ENCODE measurements at places on chromosomes 13 and 19.
A peak's percentile ranks its signal among the peaks of the same experiment; 100 is the strongest.

GRCh38 chr13:88649855-88650254, 978.7 kb downstream of the SLITRK5 start:
- DNase-seq = no peak

DNA sequence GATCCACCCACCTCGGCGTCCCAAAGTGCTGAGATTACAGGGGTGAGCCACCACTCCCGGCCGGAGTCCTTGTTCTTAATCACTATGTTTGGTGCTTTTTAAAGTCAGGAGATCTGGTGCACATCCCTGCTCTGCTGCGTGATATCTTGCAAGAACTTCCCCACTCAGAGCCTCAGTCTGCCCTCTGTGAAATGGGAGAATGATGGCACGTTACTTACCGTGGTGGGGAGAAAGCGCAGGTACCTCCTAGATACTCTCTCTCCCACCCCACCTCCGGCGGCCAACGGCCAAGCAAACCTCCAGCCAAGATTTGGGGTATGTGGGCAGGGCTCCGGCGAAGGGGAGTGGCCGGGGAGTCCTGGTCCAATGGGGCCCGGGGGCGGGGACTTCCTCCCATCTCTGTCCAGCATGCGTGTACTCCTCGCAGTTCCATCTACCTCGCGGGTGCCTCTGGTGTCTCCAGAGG, at the start of gene RYR1:
TSS of gene RYR1 (plus strand) at position 424 of the 466 bp plus-strand sequence. CDS start 139 bp downstream, outside the sequence.
- DNase-seq = no peak

DNA sequence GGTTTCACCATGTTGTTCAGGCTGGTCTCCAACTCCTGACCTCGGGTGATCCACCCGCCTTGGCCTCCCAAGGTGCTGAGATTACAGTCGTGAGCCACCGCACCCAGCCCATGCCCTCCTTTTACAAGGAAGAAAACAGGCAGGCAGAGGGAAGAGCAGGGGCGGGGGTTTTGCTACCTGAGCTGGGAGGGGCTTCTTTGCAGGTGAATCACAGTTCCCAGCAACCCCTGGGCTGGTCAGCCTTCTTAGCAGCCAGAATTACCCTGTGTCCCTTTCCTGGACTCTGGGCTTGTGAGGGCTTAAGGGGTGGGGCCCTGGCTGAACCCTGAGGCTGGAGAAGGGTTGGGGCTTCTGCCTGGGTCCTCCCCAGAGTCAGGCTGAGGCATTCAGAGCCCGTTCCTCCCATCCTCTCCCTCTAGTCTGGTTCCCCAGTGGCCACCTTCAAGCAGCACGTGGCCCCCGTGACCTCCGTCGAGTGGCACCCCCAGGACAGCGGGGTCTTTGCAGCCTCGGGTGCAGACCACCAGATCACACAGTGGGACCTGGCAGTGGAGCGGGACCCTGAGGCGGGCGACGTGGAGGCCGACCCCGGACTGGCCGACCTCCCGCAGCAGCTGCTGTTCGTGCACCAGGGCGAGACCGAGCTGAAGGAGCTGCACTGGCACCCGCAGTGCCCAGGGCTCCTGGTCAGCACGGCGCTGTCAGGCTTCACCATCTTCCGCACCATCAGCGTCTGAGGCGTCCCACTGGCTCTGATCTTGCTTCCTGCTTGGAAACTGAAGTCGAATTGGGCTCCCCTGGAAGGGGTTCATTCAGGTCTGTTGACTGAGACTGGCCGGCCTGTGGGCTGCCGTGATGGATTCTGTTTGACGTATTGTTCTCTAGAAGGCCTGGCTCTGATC, 2.8 kb upstream of the KCNJ14 start:
- DNase-seq = no peak

- DNase-seq = no peak
Observed at GRCh38 chr13:39269004-39269403, 230.7 kb downstream of the NHLRC3 start.

DNA sequence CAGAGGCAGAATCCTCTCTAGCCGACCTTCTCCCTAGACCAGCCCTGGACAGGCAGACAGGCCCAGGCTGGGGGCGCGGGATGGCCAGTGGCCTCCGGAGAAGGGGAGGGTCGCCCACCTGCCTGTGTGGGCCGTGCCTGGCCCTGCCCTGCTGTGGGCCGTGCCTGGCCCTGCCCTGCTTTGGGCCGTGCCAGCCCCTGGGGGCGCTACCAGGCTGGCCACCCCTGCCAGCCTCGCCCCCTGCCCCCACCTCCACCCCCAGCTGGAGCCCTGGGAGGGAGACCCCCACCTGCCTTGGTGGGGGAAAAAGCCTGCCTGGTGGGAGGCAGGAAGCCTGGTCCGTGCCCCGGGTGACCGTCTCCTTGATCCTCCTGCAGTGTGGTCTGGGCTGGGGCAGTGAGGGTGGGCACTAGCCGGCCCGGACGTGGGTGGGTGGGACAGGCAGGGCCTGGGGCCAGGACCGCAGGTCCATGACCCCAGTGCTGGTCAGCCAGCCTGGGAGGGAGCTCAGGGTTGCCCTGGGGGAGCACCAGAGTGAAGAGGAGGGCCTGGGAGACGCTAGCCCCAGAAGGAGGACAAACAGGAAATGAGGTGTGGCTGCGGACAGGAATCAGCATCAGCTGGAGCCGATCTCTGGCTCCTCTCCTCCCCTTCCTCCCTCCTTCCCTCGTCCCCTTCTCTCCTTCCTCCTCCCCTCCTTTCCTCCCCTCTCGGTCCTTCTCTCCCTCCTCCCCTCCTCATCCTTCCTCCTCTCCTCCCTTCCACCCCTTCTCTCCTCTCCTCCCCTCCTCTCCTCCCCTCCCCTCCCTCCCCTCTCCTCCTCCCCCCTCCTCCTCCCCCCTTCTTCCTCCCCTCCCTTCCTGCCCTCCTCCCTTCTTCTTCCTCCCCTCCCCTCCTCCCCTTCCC, 5.1 kb upstream of the MKNK2 start:
- no peak for DNase-seq

DNA sequence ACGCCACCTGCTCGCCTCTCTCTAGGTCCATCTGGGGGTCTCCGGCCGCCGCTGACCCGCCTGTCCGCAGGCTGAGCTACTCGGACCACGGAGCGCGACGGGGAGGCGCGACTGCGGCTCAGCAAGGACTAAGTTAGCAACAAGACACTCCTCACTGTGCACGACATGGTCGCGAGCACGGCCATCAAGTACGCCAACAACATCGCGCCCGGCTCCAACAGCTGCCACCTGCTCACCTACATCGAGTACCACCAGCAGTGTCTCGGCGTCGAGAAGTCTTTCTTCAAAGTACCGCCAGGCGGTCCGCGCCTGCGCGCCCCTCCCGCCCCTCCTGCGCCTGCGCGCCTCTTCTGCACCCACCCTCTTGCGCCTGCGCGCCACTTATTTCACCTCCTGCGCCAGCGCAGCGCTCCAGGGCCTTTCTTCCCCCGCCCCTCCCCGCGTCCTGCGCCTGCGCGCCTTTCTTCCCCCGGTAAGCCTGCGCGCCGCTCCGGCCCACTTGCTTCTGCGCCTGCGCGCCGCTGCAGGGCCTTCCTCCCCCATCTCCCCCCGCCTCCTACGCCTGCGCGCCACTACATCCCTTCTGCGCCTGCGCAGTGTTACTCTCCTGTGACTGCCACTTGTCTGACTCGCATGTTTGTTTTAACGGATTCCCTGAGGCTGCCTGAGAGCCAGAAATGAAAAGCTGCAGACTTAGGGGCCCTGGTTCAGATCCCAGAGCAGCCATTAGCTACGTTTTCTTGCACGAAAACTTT, 64.0 kb downstream of the ACSBG2 start:
- DNase-seq = peak; percentile 99

- no peak for DNase-seq
Observed at GRCh38 chr13:25881971-25882451, 169.8 kb downstream of the SHISA2 start.

GRCh38 chr13:53045189-53045588, 16.6 kb downstream of the OLFM4 start:
- DNase-seq = no peak

DNA sequence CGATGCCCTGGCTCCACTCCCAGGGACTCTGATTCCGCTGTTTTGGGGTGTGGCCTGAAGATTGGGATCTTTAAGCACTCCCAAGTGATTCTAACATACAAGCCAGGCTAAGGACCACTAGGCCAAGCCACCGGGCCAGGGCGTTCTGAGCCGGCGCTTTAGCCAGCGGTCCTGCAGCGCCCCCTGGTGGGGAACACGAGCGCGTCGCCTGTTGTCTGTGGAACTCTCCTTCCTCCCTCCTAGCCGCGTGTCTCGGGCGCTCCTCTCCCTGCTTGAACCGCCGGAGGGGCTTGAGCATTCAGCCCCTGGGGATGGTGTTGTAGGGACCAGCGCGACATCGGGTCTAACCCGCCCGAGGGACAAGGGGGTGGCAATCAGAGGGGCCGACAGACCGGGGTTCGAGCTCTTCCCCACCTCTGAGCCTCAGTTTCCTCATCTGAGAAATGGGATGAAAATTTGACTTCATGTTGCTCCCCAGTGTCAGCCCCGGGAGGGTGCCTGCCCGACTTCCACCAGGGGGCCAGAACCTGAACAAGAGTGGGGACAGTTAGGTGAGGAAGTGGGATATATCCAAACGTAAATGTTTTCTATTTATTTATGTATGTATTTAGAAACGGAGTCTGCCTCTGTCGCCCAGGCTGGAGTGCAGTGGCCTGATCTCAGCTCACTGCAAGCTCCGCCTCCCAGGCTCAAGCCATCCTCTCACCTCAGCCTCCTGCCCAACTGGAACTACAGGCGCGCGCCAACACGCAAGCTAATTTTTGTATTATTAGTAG, 18.0 kb upstream of the PNMA8B start:
- peak; percentile 72 for DNase-seq

- no peak for DNase-seq
Observed at GRCh38 chr13:89322466-89322865, 1651.3 kb downstream of the SLITRK5 start.

DNA sequence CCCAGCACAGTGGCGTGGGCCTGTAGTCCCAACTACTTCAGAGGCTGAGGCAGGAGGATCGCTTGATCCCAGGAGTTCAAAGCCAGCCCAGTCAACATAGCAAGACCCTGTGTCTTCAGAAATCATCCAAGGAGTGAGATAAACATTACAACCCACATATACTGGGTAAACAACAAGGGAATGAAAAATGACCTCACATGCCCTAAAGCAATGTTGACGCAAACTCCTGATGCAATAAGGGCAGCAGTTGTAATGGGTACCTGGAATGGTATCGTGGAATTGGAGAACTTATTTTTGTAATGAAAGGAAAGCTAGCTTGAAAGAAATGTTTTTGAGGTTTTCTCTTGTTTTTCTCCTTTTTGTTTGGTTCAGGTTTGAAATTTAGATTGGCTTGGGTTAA, 24.5 kb upstream of the LGALS16 start:
- DNase-seq = no peak

GRCh38 chr19:2231621-2232221, 4.4 kb downstream of the PLEKHJ1 start:
- DNase-seq = no peak

GRCh38 chr13:59754411-59754810, 409.3 kb downstream of the DIAPH3 start:
- no peak for DNase-seq

DNA sequence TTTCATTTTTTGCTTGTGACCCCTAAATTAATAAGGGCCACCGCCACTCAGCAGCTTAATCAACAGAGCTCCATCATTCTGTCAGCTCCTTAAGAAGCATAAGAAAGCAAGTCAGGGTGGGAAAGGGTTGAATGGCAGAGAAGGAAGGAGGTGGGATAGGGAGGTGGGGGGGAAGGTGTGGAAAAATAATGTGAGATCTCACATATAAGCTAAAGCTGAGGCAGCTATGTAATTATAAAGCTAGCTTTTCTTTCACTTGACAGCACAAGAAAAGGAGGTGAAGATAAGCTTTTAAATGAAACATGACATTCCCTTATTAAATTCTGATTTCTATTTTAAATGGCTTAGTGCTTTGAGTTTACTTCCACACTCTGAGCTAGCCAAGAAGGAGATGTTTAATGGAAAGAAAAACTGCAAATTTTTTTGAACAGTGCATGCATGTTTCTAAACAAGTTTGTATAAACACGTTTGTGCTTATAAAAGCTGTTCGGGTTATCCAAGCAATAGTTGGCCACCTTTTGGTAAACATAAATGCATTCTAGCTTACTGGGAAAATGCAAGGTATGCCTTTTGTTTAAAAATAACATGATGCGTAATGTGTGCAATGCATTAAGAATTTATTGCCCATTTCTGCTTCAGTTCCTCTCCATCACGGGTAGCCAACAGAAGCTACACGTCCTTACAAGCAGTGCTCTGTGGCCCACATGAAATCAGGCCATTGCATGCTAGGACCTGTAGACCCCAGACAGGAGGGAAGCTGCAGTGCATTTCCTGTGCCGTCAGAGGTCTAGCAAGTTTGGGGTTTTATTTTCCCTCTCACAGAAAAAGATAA, 96.2 kb downstream of the LHFPL6 start:
- DNase-seq = no peak

GRCh38 chr13:51043310-51043709, 67.8 kb downstream of the C13orf42 start:
- no peak for DNase-seq

DNA sequence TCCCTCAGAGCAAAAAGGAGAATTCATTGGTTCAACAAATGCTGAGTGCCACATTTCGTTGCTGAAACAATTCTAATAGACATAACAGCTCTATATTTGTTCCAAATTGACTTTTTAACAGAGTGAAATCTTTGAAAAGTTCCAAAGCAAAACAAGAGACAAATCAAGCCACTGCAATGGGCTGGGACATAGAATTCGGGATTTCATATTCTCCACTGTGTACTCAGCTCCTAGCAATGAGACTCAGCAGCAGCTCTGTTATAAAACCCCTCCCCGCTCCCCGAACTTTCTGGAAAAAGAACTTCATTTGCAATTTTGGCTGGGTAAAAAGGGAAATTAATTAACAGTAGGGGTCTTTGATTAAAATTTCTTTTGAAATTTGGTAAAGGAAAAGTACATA, 11.3 kb downstream of the RFX2 start:
- no peak for DNase-seq

DNA sequence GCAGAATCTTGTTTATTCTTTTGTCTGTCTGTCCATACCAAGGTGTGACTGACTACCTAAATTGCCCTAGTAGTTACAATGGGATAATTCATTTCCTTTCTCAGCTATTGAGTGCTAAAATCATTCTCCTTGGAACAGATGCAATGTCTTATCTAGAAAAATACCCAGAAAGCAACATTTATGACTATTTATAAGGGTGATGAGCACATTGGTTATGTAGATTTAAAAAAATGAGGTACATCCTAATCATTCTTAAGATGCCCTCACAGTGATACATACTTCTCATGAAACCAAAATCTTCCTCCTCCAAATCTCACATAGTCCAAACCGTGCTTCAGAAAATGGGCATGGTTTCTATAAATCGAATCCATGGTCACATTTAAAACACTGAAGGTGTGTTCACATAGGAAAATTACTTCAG, 11.6 kb upstream of the UBE2L5 start:
- DNase-seq = no peak

- DNase-seq = no peak
Observed at GRCh38 chr19:40802300-40803169, 3.5 kb downstream of the EGLN2 start.

GRCh38 chr13:65959305-65959704, 1270.8 kb downstream of the PCDH9 start:
- DNase-seq = no peak

DNA sequence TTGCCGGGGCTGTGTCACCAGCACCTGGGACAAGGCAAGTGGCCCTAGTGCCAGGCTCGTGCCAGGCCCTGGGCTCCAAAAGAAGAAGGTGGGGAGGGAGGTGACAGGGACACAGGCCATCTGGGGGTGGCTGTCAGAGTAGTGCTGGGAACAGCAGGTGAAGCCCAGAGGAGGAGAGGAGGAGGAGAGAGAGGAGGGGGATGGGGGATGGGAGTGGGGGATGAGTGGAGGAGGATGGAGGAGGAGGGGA, 18.7 kb downstream of the LSM4 start:
- DNase-seq = no peak

- DNase-seq = no peak
Observed at GRCh38 chr13:110297766-110298504, 9.0 kb downstream of the COL4A1 start.

- DNase-seq = peak; percentile 74
Observed at GRCh38 chr19:51422053-51422448, 4.6 kb upstream of the SIGLEC10 start.

All from activated T-helper 1 cell treated with anti-CD3 and anti-CD28 coated beads, Interleukin-2, amount 50 U/mL, for 16 hours (primary cell).